Activated naive CD4-positive, alpha-beta T cell treated with anti-CD3 and anti-CD28 coated beads, Interleukin-2, amount 50 U/mL, for 72 hours (primary cell): ENCODE measurements at places on chromosomes 11 and 22. TPM values are rescaled to one million over a fixed set of nuclear protein-coding genes. Genes with fewer than 3 reads are reported as not detected.

DNA sequence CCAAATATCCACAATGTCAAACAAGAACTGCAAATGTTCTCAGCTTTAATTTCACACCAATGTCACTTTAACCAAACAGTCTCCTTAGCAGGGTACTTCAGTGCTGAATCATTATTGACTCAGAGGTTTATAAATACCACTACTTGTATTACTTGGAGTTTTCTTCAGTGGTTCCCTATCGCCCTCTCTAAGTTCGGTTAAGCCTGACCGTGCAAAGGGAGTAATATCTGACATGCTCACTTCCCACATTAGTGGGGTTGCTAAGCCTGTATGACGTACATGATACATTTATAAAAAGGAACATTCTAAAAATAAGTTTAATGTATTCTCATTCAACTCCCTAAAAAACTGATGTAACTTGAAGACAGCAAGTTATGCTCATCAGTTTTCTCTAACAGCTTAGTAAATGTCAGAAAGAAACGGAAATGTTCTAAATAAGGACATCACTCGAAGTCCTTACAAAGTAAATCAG is 93.1 kb upstream of the ZC3H12C start:
- no peak for DNase-seq

GRCh38 chr22:43681731-43682360 is 130.3 kb downstream of the EFCAB6 start:
- no peak for DNase-seq

GRCh38 chr22:49753276-49753890 is 74.3 kb downstream of the BRD1 start:
- no peak for DNase-seq

GRCh38 chr11:103808252-103808651 is 228.2 kb upstream of the DDI1 start:
- DNase-seq = no peak

- DNase-seq = no peak
These were observed 108.9 kb upstream of the NCAM1 start for GRCh38 chr11:112852143-112852866.

DNA sequence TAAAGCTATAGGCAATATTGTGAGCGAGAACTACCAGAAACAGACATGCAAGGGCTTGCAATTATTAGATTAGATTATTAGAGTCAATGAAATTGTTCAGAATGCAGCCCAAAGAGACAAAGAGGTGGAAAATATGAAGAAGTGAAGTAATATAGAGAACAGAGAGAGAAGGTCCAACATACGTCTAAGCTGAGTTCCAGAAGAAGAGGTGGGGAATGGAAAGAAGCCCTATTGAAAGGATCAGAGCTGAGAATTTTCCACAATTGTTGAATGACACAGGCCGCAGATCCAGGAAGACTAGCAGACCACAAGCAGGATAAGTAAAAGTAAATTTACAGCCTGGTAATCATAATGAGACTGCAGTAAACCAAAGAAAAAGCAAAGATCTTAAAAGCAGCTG is 93.2 kb downstream of the EXT2 start:
- DNase-seq = no peak

GRCh38 chr22:47633111-47633510 is 870.7 kb downstream of the TBC1D22A start:
- DNase-seq = no peak

GRCh38 chr22:23282089-23282501 is 101.8 kb downstream of the BCR start:
- no peak for DNase-seq

- no peak for DNase-seq
These were observed 101.6 kb downstream of the SWAP70 start for GRCh38 chr11:9765320-9766101.

DNA sequence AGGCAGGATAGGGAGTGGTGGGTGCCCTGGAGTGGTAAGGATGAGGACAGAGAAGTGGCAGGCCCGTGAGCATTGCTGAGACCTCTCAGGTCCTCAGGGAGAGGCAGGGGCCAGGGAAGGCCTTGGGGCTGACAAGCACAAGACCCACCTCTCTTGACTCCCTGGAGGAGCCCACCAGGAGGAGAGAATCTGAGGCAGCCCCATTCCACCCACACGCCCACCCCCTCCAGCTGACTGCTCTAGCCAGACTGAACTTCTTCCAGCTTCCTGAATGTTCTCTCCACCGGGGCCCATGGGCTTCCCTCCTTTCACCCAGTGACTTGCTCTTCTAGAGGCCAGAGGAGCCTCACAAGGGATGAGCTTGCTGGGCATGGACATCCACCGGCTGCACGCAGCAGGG is 1403.0 kb downstream of the BRD1 start:
- DNase-seq = no peak

DNA sequence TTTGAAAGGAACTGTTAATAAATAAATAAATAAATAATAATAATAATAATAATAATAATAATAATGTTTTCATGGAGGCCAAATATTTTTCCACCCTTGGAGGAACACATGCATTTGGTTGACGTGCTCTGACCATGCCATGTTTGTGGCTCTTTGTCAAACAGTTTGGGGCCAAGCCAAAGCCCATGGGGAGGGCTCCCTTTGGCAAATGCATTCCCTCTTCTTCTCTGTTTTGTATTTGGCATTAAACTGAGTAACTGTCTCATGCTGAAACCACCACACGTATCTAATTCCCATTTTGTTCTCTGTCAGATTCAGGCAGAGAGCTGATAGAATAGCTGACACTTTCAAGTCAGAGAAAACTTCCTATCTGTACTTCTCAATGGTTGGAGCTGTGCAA is 68.6 kb upstream of the PAX6 start:
- DNase-seq = no peak

- DNase-seq = no peak
These were observed 17.9 kb downstream of the MICAL2 start for GRCh38 chr11:12128301-12128751.

DNA sequence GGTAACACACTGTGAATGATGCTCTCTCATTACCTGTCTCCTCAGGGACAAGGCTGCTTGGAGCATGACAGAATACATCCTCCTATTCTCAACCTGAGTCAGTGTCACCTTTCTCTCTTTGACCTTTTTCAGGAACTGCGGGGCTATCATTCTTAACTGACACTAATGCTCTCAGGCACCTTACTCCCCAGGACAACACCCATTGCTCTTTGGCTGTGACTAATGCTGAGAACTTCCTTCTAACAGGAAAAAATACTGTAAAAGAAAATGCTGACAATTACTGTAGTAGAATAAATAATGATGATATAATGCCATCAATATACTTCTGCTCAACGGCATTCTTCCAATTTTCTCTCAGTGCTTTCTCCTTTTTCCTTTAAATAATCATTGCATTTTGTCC is 2082.7 kb upstream of the RAG2 start:
- no peak for DNase-seq

- no peak for DNase-seq
These were observed 119.1 kb downstream of the WT1 start for GRCh38 chr11:32316232-32316631.

DNA sequence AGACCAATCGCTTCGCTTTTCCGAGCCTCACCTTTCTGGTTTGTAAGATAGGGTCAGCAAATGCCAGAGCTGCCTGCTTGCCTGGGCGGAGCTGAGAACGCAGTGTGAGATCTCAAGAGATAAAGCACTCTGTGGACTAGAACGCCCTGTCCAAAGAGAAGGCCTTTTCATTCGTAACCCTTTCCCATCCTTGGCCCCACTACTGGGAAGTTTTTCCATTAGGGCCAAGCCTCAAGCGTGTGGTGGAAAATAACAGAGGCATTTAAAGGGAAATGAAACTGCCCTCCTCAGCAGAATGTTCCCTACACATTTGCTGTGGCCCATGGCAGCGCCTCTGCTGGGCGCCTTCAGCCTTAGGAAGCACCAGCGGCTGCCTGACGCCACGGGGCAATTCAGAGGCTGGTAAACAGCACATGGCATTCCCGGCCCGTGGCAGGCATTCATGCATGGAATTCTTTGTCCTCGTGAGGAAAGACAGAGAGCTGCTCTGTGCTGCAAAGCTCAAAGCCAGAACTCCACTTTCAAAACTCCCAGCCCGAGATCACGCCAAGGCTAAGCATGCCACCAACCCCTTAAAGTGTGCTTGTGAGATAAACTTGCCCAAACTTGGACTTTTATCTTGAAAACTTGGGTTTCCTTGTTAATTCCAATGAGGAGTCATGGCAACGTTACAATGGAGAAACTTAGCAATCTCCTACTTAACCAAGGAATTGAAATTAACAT is 38.1 kb downstream of the AHNAK start:
- DNase-seq = no peak

DNA sequence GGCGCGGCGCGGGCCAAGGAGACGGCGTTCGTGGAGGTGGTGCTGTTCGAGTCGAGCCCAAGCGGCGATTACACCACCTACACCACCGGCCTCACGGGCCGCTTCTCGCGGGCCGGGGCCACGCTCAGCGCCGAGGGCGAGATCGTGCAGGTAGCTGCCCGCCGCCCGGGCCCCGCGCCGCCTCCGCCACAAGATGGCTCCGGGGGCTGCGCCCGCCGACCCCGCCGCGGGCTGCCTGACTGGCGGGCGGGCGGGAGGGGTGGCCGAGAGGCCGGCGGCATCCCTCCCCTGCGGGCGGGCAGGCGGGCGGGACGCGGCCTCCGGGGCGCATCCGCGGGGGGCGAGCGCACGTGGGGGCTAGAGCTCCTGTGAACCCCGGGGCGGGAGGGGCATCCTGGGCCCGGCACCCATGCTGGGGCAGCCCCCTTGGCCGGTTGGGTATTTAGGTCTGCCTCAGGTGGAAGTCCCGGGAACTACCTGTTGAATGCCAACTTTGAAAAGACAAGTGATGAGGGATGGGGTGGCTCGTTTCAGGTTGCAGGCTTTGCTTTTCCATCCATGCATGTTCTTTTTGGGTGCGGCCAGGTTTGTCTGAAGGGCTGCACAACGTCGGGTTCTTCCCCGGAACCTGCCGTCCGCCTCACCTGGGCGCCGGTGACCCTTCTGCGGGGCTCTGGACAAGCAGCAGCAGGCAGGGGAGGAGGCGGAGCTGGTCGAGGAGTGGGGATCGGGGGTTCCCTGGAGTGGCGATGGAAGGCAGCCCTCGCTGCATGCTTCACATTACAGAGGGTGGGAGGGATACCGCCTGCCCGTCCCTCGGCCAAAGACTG is 760 bp downstream of the ZNRF3 start:
- DNase-seq = no peak

DNA sequence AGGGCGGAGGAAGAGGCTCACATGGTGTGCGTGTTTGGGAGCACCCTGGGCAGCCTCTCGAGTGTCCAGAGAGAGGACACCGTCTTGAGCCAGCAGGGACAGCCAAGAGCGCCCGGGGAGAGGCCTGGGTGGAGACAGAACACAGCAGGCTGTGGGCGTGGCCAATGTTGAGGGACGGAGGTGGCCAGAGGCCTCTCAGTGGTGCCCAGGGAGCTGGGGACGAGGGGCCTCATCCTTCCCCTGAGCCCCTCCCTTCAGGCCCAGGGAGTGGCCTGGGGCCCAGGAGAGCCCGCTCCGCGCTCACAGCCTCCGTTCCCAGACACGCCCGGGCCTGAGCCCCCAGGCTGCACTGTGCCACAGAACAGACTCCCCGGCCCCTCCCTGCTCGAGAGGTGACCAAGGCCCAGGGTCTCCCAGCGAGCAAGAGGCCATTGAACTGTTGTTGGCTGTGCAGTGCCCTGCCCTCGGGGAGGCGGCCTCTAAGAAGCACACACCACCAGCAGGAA is 48.4 kb downstream of the CDKN1C start:
- DNase-seq = no peak

- no peak for DNase-seq
These were observed 682.6 kb downstream of the JRKL start for GRCh38 chr11:97072420-97072819.

The BTG4 gene
- total RNA-seq = 0.23 TPM

The SMTNL1 gene
- not detected for total RNA-seq

The SERPING1 gene
- total RNA-seq = not detected

The KCNJ5 gene
- total RNA-seq = not detected

The C22orf42 gene
- not detected for total RNA-seq

The PARVG gene
- total RNA-seq = 55.5 TPM

The IGSF9B gene
- 119 TPM for total RNA-seq

The GLB1L3 gene
- total RNA-seq = 7.3 TPM
